Pancreas (tissue), 10 donors: ENCODE measurements at places on chromosomes 1 and 21. TPM values are rescaled to one million over a fixed set of nuclear protein-coding genes. Genes with fewer than 3 reads are reported as not detected.
A peak's percentile ranks its signal among the peaks of the same experiment; 100 is the strongest.

The STUM gene
- 1.1 TPM for total RNA-seq

The SOAT1 gene
- total RNA-seq, result 66.8 TPM

The PLEKHN1 gene
- 1.5 TPM for total RNA-seq

The URB1 gene
- 11.0 TPM for total RNA-seq

The FCER1A gene
- not detected for total RNA-seq

The KRTAP7-1 gene
- not detected for total RNA-seq

The CLCA2 gene
- total RNA-seq, result 0.12 TPM

The KIF17 gene
- 0.20 TPM for total RNA-seq

The LCE1F gene
- total RNA-seq, result not detected

The TNFRSF8 gene
- total RNA-seq, result 0.34 TPM

The UBE2U gene
- not detected for total RNA-seq

The BRINP3 gene
- 0.24 TPM for total RNA-seq

The S100A8 gene
- 20.4 TPM for total RNA-seq

The GNAT2 gene
- total RNA-seq, result not detected

The ZBED6 gene
- total RNA-seq, result 11.6 TPM

The CDC42 gene
- 48.6 TPM for total RNA-seq

The HPCAL4 gene
- total RNA-seq, result 1.7 TPM

- peak; percentile 78 for DNase-seq
These were observed 574 bp downstream of the ITPKB start for GRCh38 chr1:226738421-226738994.

GRCh38 chr1:8203056-8203455 lies 114.9 kb upstream of the SLC45A1 start:
- no peak for DNase-seq

DNA sequence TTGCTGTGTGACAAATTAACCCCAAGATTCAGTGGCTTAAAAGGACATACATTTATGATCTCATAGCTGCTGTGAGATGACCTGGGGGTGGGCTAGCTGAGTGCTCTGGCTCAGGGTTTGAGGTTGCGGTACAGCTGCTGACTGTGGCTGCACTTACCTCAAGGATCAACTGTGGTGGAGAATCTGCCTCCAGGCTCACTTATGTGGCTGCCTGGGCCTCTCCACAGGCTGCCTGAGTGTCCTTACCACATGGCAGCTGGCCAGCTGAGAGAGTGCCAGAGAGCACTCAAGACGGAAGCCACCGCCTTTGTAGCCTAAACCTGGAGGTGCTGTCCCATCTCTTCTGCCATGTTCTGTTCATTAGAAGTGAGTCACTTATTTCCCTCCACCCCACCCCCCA lies 5.7 kb downstream of the LRRC71 start:
- no peak for DNase-seq

GRCh38 chr1:117842408-117843170 lies 86.8 kb downstream of the GDAP2 start:
- no peak for DNase-seq

GRCh38 chr1:219159946-219160645 lies 13.6 kb upstream of the LYPLAL1 start:
- DNase-seq, result no peak

DNA sequence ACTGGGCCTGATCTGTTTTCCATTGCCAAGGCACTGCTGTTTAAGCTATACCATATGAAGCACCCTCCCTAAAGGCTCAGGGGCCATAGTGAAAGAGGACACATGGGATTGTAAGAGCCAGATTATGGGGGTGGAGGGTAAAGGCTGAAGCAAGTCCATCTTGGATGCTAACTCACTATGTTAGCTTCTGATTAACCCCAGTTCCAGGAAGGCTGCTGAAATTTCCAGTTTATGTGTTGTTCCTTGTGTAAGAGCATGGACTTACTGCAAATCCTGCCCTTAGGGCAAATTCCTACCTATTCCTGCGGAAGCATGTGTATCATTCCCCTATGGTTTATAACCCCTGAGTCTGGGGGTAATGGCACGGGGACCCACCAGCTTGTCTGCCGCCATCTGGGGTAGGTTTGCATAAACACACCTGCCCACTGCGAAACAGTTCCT lies 91.8 kb upstream of the SERBP1 start:
- DNase-seq, result no peak

DNA sequence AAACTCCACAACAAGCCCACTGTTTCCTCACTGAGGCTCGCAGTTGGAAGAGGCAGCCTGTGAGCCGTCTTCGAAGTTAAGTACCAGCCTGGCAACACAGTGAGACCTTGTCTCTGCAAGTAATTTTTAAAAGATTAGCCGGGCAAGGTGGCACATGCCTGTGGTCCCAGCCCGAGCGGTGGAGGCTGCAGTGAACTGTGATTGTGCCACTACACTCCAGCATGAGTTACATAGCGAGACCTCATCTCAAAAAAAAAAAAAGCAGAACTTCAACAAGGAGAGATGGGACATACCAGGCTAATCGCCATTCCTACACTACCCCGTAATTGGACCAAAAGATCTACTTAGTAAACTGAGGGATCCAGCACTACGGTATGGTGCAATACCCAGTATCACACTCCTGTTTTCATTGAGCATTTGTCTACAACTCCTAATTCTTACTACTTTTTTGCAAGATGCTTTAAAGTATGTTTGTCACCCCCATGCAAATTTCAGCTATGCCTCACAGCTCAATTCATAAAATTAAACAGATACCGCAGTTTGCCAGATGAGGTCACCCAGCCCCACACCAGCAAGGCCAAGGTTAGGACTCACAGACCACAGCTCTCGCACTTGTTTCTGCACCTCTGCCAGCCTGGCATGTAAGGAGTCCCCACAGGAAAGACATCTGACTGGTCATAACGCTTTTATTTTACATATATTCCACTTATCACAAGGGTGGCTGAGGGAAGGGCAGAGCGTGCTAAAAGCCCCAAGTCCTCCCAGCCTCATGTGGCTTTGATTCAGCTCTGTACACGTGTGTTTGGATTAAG lies 21.0 kb downstream of the SDE2 start:
- DNase-seq, result no peak

DNA sequence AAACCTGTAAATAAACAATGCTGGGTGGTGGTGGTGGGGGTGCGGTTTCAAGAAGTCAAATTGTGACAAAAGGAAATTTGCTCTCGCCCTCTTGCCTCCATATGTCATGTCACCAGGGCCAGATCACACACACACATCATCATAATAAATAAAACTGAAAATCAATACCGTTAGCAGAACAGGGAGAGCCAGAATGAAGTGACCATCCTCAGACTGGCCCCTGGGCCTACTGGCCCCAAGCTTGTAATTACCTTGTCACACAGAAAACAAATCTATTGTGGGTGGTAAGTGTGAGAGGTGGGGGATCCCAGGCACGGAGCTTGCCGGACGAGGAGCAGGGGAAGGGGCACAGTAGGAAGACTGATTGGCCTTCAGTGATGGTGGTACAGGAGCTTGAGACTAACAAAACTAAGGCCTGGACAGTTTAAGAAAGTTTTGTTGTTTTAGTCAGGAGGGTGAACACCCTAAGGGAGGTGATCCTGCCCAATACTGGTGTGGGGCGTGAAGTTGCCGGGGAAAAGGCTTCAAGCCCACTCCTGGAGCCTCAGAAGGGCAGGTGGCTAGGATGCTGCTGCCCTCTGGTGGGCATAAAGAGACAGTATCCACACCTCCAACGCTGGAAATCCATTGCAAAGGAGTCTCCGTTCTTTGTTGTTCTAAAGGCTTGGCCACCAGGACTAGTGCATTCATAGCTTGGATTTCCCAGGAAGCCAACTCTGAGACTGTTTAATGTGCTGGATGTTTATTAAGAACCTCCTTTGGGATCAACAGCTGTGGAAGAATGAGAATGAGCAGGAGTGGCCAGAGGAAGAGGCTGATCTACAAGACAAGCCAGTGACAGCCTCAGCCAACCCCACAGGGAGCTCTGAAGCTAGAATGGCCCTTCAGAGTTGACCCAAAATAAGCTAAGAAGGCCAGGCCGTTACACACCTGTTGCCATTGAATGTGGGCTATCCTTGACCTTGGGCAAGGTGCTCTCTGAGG lies 8.1 kb upstream of the C1orf216 start:
- no peak for DNase-seq

DNA sequence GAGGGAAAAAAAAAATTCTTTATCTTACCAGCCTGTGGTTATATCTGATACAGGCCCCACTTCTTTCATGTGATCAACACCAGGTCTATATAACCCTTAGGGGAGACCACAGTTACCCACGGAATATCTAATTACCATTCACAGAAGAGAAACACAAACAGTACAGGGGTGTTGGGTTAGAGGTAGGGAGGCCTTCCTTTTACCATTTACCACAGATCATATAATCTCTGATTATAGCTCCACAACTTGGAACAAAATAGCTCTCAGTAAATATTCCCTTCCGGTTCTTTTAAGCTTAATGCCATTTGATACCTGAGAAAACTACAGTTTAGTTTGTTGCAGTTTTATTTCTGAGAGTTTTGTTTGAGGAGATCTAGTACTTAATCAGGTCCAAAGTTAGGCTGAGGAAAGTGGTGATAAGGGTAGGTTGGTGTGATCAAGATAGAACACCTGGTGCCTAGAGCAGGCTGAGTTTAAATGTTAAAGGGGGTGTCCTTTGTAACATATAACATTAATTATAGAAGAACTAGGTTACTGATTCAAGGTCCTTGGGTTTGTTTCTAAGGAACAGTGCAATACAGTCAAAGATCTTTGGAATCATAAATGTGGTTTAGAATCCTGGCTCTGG lies 14.1 kb downstream of the EPB41 start:
- no peak for DNase-seq

- DNase-seq, result no peak
These were observed 2.2 kb downstream of the IKBKE start for GRCh38 chr1:206472454-206472853.

GRCh38 chr1:145997718-145998023 lies 1.3 kb upstream of the TXNIP start:
- DNase-seq, result no peak

- no peak for DNase-seq
These were observed 6.3 kb downstream of the SESN2 start for GRCh38 chr1:28265577-28265976.

GRCh38 chr1:164618202-164618564 lies 59.2 kb downstream of the PBX1 start:
- DNase-seq, result no peak

DNA sequence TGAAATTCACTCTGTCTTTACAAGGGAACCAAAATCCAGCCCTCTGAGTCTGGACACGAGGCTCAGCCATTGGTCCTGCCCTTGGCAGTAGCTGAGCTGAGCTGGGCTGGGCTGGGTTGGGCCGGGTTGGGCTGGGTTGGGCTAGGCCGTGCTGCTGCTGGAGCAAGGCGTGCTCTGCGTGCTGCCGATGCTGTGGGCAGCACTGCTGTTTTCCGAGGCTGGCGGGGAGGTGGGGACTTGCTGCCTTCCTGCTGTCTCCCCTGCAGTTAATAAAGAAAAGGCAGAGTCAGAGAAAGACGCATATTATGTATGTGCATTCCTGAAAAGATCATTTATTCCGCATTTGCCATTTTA lies 182.9 kb downstream of the CDC7 start:
- peak; percentile 30 for DNase-seq

- no peak for DNase-seq
These were observed 1.6 kb downstream of the E2F2 start for GRCh38 chr1:23529146-23530086.

DNA sequence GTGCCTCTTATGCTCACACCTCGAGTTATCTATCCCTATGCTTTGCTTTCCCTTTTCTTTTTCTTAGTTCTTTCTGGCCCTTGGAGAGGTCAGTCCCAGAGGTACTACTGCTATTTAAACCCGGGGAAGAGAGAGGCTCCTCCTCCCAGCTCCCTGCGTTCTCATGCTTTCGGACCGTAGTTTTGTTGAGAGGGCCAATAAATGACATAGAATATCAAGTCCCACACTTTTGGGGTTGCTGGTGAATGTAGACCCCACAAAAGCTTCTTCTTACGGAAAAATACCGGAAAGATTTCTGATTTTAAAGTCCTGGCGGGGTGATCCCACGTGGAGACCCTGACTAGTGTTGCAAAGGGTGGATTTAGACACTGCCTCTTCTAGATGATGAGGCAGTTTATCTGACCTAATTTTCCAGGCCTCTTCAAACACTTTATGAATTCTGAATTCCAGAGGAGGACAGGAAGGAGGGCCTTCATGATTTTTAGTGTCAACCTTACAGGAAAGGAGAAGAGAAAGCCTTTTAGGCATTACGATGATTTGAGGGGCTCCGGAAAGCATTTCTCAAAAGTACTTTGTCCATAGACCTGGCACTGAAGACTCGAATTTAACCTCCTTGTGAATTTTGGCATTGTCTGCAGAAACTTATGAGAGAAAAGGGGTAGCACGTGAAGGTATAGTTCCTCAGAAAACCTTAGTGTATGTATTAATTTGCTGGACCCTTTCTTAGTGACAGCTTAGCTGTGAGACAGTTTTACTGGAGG lies 694 bp downstream of the TMEM167B start:
- no peak for DNase-seq

GRCh38 chr1:232130815-232131480 lies 499.0 kb downstream of the SIPA1L2 start:
- DNase-seq, result no peak

DNA sequence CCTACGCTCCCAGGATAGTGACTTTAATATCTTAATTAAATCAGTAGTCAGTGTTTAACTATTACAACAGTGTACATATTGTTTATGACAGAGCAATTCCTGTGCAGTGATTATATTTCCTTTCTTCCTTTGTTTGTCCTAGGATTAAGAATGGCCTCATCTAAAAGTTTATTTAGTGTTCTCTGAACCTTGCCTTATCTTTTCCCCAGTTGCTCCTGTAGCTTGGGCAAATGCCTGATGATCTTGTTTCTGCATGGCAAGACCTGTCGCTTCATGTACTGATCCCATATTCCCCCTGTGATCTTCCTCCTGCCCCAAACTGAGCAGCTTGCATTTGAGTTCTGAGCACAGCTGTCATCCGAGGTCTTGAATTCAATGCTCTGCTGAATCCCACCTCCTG lies 69.1 kb upstream of the STUM start:
- no peak for DNase-seq

DNA sequence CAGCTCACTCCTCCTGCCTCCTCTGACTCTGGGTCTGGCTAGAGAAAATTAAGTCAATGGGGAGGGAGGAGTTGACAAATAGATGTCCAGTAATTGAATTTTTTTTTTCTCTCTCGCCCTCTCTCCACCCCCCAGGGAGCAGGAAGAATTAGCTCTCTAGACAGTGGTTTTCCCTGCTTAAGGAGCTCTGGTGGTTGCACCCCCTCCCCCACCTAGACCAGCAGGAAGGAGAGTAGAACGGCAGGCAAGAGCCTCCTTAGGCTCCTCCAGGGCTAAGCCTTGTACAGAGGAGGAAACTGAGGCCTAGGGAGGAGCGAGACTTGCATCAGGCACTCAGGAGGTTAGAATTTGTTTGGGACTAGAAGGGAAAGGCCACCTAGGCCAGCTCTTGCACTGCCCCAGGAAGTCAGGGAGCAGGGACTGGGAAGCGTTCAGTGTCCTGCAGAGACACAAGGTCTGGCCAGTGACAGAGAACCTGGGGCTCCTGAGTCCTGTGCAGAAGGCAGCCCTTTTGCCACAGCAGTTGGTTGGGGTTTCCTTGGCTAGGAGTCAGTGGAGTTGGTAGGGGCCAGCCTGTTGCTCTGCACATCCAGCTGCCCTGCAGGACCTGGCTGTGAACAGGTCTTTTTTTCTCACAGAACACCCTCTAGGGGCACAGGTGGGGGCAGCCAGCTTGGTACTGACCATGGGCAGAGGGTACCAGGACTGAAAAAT lies 49.5 kb upstream of the ACOT11 start:
- no peak for DNase-seq

- DNase-seq, result no peak
These were observed 9.5 kb downstream of the LRRN2 start for GRCh38 chr1:204676043-204676442.

GRCh38 chr1:245762396-245762910 lies 607.7 kb downstream of the KIF26B start:
- no peak for DNase-seq

- no peak for DNase-seq
These were observed 72.7 kb downstream of the RPE65 start for GRCh38 chr1:68377098-68377497.
